ENCODE measurements at places on chromosomes 5 and 9.

GRCh38 chr5:169020102-169020501 lies 280.8 kb downstream of the SLIT3 start:
- DNase-seq = no peak

- DNase-seq = peak; percentile 9
These were observed 199.1 kb upstream of the MPDZ start for GRCh38 chr9:13478639-13479038.

GRCh38 chr5:129379406-129379805 lies 80.7 kb upstream of the ADAMTS19 start:
- no peak for DNase-seq

DNA sequence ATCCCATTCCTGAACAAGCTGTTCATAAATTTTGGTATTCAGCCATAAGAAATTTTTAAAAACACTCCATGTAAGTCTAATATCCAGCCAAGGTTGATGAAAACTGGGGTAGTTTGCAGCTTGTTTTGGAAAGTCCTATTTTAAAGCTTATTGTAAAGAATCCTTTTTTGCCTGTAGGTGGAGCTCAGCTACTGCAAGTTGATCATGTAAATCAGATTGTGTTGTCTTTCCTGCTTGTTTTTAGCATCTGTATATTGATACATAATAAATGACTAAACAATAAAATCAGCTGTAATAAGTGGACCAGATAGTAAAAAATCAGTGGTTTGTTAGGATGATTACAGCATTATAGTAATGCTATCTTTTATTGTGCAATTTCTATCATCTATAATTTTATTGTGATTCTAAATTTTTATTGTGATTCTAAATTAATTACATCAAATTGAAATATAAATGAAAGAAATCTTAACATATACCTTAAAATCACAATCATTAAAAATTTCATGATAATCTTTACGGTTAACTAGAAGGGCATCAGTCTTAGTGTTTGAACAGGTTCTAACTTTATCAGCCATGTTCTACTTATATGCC lies 42.4 kb downstream of the CWC27 start:
- DNase-seq = no peak

GRCh38 chr9:119004618-119004990 lies 364.6 kb downstream of the BRINP1 start:
- DNase-seq = peak; percentile 62

GRCh38 chr5:102750151-102750834 lies 4.8 kb upstream of the PAM start:
- DNase-seq = no peak

GRCh38 chr9:98080326-98080725 lies 23.8 kb downstream of the NANS start:
- DNase-seq = peak; percentile 18

- DNase-seq = no peak
These were observed 54.8 kb upstream of the HMHB1 start for GRCh38 chr5:143757116-143757515.

DNA sequence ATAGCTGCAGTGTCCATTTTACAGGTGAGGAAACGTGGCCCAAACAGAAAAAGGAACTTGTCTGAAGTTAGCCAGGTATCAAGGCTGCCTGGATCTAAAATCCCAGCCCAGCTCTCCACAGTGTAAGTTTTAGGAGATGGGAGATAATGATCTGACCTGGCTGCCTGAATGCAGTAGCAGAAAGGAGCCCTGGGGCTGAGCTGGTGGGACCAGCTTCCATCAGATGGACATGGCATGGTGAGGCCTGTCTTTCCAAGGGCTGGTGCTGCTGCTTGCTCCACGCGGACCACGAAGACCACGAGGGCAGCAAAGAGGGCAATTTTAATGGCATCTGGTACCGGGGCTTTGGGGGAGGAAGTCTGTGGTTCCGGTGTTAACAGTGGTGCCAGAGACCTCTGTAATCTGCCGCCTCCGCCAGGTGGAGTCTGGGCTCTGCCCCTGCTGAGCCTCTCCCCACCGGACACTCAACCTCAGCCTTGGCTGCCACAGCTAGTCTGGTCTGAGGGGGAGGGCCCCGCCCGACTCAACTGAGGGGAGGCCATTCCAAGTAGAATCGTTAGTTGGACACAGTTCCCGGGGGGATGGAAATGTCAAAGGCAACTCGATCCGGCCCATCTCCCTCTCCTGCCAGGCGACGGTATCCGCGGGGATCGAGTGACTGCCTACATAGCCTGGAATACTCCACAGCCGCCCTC lies 650 bp downstream of the MYORG start:
- DNase-seq = no peak

DNA sequence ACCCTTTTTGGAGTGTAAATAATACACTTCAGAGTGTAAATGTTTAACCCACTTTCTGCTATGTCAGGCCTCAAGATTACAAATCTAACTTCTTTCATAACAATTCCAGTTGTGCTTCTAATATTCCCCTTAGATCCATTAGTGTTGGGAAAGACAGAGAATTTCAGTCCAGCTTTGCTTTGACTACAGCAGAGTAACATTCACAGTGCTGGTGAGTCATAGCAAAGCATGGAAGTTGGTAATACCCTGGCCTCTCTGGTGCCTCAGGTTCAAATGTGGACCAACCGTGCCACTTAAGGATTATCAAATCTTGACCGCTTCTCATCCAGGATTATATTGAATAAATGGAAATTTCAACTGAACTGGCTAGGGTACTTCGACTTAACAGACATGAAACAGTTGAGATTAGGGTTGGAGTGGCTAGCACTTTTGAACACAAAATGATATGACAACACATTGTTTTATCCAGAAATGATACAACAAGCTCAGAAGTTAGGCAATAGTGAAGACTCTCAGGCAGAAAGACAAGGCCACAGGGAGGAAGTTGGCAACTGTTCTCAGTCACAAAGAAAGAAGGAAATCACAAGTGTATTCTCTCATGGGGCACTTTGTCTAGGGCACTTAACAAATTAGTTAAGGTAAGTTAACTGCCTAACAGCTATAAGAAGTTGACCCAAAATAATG lies 24.4 kb upstream of the RASA1 start:
- DNase-seq = peak; percentile 17

DNA sequence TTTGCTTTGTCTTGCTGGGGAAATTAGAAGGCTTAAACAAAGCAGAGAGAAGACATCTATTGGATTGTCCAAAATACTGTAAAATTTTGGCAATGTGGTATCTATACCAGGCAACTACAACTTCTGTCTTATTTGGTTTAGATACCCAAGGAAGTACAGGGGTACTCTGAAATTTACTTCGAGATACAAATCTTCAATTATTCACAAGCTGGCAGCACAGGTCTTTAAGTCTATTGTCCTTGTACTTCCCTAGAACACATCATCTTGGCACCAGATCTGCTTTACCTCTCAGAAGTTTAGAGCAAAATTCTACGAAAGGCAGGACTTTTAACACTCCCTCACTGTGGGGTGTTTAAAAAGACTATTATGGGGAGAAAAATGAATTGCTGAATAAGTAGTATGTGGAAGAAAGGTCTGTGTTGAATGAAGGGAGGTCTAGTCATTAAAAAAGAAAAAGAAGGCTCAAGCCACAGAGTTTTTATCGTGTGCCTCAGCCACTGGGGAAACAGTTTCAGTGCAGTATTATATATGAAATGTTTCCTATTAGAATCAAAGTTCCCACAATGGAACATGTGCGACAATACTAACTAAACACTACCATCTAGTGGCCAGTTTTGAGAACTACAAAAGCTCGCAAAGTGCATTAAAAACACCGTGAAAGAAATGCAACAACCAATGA lies 93.7 kb downstream of the PDE4D start:
- no peak for DNase-seq

DNA sequence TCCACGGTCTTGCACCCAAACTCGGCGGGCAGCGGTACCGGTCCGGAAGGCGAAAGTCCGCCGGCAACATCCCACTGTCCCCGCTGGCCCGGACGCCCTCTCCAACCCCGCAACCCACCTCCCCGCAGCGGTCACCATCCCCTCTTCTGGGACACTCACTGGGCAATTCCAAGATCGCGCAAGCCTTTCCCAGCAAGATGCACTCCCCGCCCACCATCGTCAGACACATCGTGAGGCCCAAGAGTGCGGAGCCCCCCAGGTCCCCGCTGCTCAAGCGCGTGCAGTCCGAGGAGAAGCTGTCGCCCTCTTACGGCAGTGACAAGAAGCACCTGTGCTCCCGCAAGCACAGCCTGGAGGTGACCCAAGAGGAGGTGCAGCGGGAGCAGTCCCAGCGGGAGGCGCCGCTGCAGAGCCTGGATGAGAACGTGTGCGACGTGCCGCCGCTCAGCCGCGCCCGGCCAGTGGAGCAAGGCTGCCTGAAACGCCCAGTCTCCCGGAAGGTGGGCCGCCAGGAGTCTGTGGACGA lies 33.3 kb downstream of the CD180 start:
- no peak for DNase-seq

DNA sequence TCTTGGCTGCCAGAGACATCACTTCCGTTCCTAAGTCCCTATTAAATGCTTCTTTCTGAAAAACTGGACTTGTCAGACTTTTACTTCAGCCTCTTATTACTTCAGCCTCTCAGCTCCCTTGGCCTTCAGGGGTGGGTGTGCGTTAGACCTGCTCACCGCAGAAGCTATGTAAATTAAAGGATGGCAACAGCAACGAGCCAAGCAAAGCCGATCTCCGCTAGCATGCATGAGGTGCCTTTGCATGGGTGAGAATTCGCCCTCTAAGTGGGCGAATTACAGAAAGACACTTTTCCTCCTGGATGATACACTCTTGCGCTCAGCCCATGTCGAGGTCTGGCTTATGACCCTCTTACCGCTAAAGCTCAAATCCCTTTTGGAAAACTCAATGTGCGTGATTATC lies 10.9 kb upstream of the IL3 start:
- no peak for DNase-seq

DNA sequence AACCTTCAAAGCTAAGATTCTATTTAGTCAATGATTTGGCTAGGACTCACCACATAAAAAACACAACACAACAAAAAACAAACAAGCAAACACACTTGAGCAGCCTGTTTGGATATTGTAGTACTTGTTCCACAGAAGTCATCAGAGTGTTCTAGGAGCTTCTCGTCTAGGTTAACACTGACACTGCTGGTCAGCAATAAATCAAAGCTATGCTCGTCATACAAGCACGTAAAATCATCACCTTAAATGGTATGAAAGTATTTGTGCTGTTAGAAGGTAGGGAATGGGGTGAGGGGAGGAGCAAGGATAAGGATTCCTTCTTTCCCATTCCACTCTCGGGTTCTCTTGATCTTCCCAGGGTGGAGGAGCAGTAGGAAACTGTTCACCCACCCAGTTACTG lies 88.0 kb downstream of the ARL15 start:
- no peak for DNase-seq

GRCh38 chr5:76084496-76085242 lies 1.5 kb downstream of the SV2C start:
- DNase-seq = no peak

DNA sequence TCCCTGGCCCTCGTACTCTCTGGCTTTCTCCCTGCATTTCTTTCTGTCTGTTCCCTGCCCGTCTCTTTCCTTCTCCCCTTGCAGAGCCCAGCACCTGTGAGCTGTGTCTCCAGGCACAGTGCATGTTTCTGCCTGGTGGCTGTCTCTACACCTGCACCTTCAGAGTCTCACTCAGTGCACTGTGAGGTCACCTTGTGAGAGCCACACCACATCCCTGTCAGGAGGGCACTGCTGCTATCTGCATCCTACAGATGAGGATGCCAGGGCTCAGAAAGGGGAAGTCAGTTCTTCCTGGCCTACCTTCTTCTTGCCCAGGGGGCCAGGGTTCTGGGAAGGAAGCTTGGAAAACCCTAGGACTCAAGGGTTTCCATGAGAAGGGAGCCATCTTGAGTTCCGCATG lies 69.7 kb upstream of the NEURL1B start:
- DNase-seq = no peak

DNA sequence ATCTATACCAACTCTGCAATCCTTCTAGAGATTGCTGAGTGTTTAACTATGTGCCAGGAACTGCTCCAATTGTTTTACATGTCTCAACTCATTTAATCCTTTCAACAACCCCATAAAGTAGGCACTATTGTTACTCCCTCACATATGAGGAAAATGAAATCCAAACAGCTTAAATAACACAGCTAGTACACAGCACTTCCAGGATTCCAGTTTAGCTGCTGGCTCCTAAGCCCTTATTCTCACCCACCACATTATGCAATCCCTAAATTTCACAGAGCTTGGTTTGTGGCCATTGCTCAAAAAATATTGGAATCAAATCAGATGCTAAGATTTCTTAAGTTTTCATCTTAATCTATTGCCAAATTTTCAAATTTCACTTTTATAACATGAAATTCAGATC lies 84.9 kb downstream of the PRELID2 start:
- no peak for DNase-seq

GRCh38 chr9:2963307-2963706 lies 119.4 kb upstream of the PUM3 start:
- no peak for DNase-seq

DNA sequence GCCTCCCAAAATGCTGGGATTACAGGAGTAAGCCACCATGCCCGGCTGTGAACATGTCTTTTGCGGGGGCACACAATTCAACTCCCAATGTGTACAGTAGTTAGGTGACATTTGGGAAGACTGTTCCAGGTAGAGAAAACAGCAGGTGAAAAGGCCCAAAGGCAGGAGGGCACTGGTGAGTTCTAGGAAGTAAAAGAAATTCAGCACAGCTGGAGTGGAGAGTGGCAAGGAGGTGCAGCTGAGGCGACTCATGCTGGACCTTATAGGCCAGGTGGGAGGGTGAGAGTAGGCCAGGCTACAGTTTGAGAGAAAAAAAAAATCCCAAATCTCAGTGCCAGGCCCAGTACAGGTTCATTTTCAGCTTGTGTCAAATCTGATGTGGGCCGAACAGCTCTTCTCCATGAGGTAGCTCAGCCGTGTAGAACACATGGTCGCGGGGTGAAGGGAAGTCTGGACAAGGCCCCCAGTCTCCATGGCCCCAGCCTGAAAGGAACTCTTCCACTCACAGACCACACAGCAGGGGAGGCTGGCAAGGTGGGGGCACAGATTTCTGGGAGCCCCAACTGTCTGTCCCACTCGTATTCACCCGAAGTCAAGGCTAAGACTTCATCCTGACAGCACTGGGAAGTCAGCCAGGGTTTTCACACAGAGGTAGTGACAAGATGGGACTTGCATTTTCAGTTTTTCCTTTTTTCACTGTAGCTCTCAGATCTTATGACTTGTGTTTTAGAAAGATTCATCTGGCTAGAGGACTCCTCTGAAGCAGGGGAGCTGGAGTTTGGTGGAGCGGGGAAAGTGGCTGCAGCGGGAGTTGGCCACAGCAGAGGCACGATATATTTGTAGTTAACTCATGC lies 4.5 kb upstream of the HNRNPAB start:
- no peak for DNase-seq

- DNase-seq = peak; percentile 29
These were observed 61.9 kb downstream of the SNX24 start for GRCh38 chr5:122907276-122907675.

DNA sequence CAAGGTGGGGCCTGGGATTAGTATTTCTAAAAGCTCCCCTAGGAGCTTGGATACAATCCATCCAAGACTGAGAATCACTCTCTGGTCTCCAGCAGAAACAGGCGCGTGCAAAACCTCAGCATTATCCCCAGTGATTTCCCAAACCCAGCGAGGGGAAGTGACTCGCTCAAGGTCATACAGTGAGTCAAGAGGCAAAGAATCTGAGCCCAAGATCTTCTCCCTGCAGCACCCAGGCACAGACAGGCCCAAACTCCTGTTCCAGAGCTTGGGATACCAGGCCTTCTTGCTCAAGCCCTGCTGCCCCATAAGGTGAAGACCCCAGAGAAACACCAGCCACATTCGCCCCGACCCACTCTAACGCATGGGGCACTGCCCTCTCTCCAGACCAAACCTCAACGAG lies 33.2 kb downstream of the SHB start:
- peak; percentile 62 for DNase-seq

- DNase-seq = no peak
These were observed 27.6 kb downstream of the ZNF462 start for GRCh38 chr9:106890608-106891007.

All from fibroblast of skin of left biceps (primary cell).